HCT116 (cell line): ENCODE measurements at places on chromosomes 5 and 9. TPM values are rescaled to one million over a fixed set of nuclear protein-coding genes. Genes with fewer than 3 reads are reported as not detected.

Gene PCDHB2
- total RNA-seq = not detected

Gene GAS1
- total RNA-seq = 0.07 TPM

Gene PDE4D
- total RNA-seq = 1.1 TPM

Gene DBH
- total RNA-seq = not detected

Gene TAL2
- not detected for total RNA-seq

Gene CTSV
- total RNA-seq = 15.5 TPM

Gene PCSK1
- total RNA-seq = not detected

Gene FOXD4L4
- 0.52 TPM for total RNA-seq

Gene ENTREP1
- 1.1 TPM for total RNA-seq

Gene SLC46A2
- total RNA-seq = not detected

Gene CD72
- total RNA-seq = 1.6 TPM
